ENCODE measurements at places on chromosomes 3 and 15.
A peak's percentile ranks its signal among the peaks of the same experiment; 100 is the strongest.

- peak; percentile 28 for DNase-seq
Observed at GRCh38 chr3:114179575-114179974, 723 bp upstream of the DRD3 start.

- DNase-seq: no peak
Observed at GRCh38 chr3:124650798-124651197, 79.5 kb upstream of the UMPS start.

DNA sequence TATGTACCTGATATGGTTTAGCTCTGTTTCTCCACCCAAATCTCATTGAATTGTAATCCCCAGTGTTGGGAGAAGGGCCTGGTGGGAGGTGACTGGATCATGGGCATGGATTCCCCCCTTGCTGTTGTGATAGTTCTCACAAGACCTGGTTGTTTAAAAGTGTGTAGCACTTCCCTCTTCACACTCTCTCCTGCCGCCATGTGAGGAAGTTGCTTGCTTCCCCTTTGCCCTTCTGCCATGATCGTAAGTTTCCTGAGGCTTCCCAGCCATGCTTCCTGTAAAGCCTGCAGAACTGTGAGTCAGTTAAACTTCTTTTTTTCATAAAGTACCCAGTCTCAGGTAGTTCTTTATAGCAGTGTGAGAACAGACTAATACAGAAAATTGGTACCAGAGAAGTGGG, 93.1 kb downstream of the C3orf70 start:
- DNase-seq: no peak

DNA sequence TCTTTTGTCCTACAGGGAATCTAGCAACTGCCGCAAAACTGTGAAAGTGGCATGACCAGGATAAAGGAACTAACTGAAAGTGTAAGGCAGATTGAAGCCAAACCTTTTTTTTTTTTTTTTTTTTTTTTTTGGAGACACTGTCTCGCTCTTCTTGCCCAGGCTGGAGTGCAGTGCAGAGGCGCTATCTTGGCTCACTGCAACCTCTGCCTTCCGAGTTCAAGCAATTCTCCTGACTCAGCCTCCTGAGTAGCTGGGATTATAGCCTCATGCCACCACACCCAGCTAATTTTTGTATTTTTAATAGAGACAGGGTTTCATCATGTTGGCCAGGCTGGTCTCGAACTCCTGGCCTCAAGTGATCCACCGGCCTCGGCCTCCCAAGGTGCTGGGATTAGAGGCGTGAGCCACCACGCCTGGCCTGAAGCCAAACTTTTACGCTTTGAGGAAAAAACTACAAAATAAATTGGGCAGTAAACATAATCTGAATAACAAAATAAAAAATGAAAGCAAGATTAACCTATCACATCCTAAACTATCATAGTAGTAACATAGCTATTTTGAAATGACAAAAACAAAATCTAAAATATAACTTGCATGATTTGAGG, 9.7 kb downstream of the SLTM start:
- no peak for DNase-seq

- DNase-seq: no peak
Observed at GRCh38 chr15:40332113-40332781, 8.5 kb downstream of the CCDC9B start.

DNA sequence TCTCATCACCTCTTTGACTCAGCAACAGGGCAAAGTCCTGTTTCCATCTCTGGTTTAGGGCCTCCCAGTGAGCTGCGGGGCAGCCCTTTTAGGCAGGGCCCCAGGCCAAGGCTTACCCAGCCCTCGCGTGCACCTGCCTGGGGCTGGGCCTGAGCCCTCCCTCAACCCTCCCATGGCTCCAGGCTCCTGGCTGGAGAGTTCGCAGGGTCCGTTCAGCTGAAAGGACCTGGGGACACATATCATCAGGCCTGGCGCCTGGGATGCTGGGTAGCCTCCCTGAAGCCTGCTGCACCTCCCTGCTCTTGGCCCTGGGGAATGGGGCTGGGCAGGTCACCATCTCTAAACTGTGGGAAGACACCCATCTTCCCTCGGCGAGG, 29.7 kb downstream of the HDAC11 start:
- no peak for DNase-seq

GRCh38 chr3:171129827-171130226, 103.3 kb upstream of the SLC2A2 start:
- DNase-seq: no peak

GRCh38 chr3:77081240-77081661, 41.4 kb downstream of the ROBO2 start:
- DNase-seq: peak; percentile 40

DNA sequence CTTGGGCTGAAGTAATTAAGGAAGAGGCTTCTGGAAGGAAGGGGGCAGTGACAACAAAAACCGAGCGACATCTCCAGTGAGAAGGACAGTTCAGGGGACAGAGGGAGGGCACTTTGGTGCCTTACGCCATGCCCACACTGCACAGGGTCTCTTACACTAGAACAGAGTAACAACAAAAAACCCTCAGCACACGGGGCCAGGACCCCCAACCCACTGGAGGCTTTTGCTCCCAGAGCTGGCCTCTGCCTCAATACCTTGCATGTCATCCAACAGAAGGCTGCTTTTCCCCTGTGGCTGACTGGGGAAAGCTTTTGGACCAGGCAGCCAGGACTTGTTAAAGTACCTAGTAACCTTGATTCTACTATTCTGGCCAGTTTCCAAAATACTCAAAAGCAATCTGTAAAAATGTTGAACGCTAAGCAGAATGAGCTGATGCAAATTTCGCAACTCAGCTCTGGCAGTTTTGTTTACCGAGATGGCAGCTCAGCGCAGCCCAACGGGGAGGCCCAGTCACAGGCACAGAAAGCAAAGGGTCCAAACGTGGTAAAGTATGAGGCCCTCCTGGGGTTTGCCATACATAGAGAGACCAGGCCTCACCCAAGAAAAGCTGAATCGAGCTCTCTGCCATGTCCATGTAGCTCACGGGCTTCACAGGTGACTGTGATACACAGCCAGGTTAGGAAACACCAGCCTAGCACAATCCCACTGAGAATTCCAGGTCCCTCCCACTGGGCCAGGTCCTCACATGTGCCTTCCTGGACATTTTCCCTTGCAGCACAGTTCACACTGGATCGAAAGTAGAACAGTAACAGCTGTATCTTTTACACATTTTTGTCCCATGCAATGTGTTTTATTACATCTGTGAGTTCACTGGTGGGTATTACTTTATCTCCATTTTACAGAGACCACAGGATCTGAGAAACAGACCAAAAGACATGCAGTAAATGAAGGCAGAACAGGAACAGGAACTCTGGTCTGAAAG, 6.0 kb downstream of the CHCHD4 start:
- DNase-seq: no peak

GRCh38 chr3:44077267-44077666, 164.4 kb upstream of the TOPAZ1 start:
- DNase-seq: peak; percentile 32

GRCh38 chr3:128280481-128281052, 127.3 kb downstream of the EEFSEC start:
- peak; percentile 75 for DNase-seq

GRCh38 chr15:51688863-51689262, 7.6 kb downstream of the SCG3 start:
- DNase-seq: no peak

DNA sequence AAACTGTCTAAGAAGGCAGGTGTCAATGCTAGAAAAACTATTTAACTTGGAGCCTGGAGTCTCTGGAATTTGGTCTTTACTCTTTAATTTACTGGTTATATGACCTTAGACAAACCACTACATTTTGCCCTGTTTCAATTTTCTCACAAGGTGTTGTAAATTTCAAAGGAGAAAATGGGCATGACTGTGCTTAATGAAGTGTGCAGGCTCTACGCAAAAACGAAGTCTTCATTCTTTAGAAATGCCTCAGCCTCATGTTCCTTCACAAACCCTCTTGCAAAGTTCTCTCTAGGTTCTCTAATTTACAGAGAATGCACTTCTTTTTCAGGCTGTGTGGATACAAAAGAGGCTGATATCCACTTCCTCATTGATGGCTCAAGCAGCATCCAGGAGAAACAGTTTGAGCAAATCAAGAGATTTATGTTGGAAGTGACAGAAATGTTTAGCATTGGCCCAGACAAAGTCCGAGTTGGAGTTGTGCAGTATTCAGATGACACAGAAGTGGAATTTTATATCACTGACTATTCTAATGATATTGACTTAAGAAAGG, 39.1 kb downstream of the COL6A5 start:
- no peak for DNase-seq

DNA sequence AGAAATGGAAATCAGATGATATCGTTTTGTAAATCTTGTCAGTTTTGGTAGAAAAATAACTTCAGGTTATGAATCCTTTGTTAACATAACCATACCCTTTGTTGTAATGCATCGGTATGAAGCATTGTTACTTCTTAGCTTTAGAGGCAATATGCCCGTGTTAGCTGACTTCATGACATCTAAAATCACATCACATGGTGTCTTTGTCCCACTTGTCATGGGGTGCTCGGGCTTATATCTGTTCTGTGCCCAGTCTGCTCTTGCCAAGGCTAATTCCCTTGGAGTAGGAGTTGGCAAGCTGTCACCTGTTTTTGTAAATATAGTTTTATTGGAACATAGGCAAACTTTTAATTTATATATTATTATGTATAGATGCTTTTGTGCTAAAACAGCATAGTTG, 39.6 kb downstream of the SLC25A26 start:
- DNase-seq: no peak

DNA sequence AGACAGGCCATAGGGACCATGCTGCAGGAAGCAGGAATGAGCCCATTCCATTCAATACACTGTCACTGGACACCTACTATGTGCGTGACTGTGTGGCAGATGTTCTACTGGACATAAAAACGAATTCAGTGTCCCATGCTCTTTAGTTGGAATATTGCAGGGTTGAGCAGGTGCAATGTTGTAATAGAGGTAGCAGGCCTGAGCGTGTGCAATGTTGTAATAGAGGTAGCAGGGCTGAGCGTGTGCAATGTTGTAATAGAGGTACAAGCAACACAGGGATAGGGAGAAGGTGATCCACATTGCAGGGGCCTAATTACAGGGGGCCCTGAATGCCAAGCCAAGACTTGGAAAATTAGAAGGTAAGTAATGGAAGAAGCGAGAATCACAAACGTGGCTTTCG, 261.4 kb upstream of the HES1 start:
- DNase-seq: no peak

- no peak for DNase-seq
Observed at GRCh38 chr3:172270557-172271166, 177.6 kb downstream of the GHSR start.

- DNase-seq: no peak
Observed at GRCh38 chr15:29677871-29678461, 144.3 kb downstream of the TJP1 start.

- DNase-seq: peak; percentile 71
Observed at GRCh38 chr3:69385723-69386555, at the start of gene FRMD4B. FRMD4B (minus strand) TSS chr3:69386088; CDS start chr3:69385989, 99 bp downstream.

GRCh38 chr15:56248311-56248992, 4.8 kb upstream of the RFX7 start:
- DNase-seq: no peak

DNA sequence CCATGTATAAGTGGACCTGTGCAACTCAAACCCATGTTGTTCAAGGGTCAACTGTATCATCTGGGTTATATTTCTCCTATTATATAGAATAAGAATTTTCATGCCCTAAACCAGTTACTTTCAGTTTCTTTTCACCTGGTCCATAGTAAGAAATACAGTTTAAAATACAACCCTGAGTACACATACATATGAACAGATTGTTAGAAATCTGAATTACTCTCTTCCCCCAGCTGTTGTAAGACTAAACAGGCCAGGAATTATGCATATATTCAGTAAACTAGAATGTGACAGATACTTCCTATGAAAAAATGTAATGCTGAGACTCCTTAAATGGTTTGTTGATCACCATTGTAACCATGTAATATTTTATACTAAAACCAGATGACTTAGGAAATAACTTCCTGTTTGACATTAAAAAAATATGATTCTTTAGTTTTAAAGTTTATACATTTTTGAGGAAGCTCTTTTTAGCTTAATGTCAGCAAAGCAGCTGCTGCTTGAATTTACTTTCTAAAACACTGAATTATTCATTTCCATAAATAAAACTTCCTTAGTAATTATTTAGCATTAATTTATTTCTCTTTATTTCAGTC, 52.5 kb upstream of the ZCWPW2 start:
- no peak for DNase-seq

DNA sequence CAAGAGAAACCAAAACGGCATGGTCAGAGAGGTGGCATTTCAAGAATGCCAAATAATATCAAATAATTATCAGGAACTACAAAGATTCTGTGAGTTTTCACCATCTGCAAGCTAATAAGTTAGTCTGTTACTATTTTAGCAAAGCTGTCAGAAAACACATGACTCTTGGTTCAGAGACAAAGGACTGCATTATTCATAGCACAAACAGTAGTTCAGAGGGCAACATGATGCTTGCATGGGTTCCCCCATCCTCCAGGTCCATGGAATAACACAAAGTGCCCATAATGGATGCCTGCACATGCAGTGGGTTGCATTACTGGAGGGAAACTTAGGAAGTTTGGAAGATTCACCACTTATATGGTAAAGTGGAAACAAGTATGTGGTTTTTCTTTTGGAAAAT, 228.8 kb upstream of the ALCAM start:
- DNase-seq: no peak

GRCh38 chr3:22704571-22705354, 498.4 kb upstream of the UBE2E2 start:
- DNase-seq: no peak

DNA sequence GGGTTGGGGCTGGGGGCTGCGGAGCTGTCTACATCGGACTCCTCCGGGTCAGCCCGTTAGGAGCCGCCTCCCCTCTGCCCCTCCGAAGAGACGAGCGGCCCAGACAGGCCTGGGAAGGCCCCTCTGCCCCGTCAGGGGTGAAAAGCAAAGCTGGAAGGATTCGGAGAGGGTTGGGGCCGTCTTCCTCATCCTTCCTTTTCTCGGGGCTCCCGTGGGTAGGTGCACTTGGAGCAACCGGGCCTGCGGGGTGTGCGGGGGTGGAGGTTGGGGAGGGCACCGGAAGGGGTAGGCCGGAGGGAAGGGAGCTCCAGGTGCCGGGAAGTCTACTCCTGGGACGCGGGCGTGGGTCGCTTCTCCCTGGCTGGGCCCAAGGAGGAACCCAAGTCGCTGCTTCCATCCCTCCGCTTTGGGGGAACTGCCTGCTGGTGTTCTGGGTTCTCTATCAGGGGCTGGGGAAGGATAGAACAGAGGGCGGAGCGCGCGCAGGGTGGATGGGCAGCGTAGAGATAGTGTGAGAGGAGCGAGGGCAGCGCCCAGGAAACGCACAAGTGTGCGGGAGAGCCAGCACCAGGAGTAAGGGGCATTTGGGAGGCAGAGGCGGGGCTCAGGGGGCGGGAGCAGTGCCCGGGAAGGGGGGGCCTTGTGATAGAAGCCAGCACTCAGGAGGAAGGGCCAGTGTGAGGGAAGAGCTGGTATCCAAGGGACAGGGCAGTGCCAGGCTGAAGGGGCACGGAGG, 590 bp downstream of the POLR2H start:
- DNase-seq: no peak

- DNase-seq: no peak
Observed at GRCh38 chr3:143529018-143529478, 319.2 kb downstream of the SLC9A9 start.
